Activated naive CD8-positive, alpha-beta T cell treated with anti-CD3 and anti-CD28 coated beads for 36 hours (primary cell): ENCODE measurements at places on chromosomes 16 and 17.

- no peak for DNase-seq
Observed at GRCh38 chr16:79790854-79791253, 190.3 kb upstream of the MAF start.

- no peak for DNase-seq
Observed at GRCh38 chr16:78524066-78524595, 424.7 kb downstream of the WWOX start.

DNA sequence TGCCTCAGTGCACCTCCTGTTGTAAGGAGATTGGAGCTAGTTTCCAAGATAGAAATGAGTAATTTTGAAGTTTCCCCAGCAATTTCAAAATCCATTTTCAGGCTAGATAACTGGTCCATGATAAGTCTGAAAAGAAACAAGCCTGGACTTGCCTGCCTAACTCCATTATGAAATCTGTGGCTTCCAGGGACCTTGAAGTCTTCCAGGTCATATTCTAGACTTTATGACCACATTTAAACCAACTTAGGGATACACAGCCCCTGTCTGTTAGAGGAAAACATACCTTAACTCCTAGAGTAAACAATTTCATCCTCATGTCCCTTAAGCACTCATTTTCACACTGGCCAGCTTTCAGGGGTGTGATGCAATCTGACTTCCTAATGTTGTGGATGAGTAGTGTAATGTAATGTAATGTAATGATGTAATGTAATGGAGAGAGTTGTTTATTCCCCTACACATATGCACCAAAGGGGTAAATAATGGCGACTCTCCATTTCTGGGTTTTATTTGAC lies 96.7 kb upstream of the FAM20A start:
- no peak for DNase-seq

- no peak for DNase-seq
Observed at GRCh38 chr16:20249211-20249610, 78.1 kb downstream of the GP2 start.

DNA sequence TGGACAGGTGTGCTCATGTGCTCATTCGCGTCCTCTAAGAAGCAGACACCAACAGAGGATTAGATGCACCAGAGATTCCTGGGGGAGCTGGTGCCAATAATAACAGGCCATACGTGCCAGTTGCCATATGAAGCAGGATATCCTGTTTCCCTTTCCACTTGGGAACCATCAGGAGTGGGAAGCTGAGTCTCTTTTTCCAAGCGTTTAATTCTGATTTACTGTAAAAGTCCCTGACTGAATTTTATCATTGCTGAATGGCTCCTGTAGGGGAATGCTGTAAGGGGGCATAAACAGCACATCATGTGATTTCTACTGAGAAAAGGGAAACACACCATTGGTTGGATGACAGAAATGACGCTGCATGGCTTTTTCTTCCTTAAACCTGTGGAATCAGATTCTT lies 113.3 kb downstream of the IRF8 start:
- no peak for DNase-seq

DNA sequence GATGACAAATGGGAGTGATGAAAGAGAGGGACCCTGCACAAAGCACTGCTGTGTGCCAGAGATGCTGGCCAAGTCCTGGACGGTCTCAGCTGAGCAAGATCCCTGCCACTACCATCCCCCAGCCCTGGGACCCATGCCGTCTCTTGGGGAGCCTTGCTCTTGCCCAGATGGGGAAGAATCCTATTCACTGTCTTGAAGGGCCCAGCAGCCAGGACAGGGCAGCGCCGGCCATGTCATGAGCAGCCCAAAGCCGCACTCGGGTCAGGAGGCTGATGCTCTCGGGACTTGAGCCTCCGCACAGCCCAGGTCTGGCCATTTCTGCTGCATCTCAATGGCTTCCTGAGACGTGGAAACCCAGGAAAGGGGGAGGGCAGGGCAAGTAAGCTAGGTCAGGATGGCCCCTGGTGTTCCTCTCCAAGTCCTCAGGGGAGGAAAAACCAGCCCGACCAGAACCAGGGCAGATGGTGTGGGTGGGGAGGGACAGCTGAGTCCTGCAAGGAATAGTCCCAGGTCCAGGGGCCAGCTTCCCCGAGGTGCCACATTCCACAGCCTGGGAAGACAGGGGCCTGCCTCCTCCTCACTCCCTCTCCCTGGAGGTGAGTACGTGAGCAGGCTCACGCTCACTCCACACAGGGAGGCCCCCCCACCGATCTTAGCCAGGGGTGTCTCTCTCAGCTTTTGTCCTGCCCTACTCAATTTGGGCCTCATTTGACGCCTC lies 7.8 kb upstream of the KRT19 start:
- DNase-seq, result no peak

DNA sequence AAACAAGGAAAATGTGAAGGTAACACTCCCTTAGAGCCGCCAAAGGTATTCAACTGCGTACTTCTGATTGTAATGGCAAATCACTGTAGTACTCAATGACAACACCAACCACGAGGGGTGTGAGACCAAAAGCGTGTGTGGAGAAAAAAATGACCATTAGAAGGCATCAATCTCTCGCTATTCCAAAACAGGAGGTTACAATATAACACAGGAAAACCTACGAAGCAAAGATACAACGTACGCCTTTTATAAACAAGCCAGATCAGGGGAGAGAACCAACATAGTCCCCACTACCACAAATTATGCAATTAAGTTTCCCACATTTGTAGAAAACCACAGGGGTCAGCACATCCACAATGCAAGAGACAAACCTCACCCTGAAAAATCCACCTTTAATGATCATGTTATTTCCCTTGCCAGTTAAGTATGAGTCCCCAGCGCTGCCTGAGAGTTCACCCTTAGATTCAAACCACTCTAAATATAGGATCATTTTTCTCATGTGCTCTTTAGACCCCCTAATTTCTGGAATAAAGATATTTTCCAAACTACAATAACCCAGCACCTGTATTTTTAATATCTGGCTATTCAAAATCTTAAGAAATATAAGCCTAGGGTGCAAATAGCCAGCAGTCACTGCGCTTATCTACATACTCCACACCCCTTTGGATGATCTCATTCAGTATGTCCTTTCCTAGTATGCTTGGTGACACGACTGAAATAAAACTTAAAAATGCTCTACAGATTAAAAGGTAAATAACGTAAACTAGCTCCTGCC lies 12.4 kb downstream of the TEX14 start:
- DNase-seq, result no peak

GRCh38 chr17:72392056-72393010 lies 271.5 kb downstream of the SOX9 start:
- no peak for DNase-seq

GRCh38 chr17:78694805-78695531 lies 87.1 kb downstream of the CYTH1 start:
- DNase-seq, result no peak

DNA sequence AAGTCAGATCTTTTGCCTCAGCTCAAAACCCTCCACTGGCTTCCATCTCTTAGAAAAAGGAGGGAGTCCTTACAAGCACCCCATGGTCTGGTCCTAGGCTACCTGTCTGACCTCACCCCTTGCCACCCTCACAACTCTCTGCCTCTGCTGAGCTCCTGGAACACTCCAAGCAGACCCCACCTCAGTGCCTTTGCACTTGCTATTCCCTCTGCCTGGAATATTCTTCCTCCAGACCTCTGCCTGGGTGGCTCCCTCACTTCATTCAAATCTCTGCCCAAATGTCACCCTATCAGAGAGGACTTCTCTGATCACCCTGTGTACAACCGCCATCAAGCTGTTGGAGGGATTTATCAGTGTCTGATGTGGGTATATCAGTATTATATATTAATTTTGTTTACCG lies 37.4 kb downstream of the PMFBP1 start:
- no peak for DNase-seq

DNA sequence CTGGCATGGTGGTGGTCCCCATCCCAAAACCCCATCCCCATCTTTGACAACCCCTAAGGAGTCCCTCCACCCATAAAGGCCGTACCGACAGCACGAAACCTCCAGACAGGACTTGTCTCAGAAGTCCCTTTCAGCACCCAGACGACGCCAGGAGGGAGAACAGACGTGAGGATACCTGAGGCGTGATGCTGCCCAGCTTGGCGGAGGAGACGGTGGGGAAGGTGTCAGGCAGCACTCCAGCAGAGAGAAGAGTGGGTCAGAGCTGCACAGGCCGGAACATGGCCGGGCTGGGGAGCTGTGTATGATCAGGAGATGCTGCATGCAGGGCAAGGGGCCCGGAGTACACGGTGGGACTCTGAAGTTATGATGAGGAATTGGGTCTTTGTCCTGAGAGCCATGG lies 244.2 kb downstream of the GSG1L start:
- no peak for DNase-seq

GRCh38 chr17:45320349-45320930 lies 3.6 kb upstream of the MAP3K14 start:
- no peak for DNase-seq

GRCh38 chr16:66265556-66266141 lies 100.8 kb upstream of the CDH5 start:
- no peak for DNase-seq

DNA sequence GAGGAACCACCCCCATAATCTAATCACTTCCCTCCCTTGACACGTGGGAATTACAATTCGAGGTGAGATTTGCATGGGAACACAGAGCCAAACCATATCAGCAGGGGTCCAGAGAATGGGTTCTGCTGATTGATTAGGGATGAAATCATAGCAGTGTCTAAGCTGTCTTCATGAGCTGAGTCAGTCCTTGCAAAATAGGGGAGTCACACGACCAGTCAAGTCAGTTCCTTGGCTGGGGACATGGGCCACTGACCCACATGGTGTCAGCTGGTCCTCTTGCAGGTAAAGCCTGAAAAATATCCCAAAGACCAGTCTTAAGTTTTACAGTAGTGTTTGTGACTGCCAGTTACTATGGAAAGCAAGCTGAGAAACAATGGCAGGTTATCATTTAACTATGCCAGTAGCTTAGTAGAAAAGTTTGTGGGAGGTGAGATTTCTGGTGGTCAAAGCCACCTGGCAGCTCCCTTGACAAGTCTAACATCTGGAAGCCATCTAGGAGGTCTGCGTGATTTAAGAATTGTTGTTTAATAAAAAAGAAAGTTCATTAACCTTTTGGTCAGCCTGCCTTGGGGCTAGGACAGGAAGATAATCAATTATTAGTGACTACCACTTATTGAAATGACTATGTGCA lies 15.7 kb upstream of the ATF7IP2 start:
- no peak for DNase-seq

GRCh38 chr16:2196162-2196980 lies at the start of gene CASKIN1:
TSS of gene CASKIN1 (minus strand) at chr16:2196605. CDS start at chr16:2196432, 173 bp downstream.
- DNase-seq, result no peak

DNA sequence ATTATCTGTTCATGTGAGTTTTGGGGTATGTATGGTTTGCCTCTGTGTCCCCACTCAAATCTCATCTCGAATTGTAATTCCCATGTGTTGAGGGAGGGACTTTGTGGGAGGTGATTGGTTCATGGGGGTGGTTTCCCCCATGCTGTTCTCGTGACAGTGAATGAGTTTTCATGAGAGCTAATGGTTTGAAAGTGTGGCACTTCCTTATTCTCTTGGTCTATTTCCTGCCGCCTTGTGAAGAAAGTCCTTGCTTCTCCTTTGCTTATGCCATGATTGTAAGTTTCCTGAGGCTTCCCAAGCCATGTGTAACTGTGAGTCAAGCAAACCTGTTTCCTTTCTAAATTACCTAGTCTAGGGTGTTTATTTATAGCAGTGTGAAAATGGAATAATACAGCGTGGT lies 128.1 kb upstream of the HS3ST4 start:
- no peak for DNase-seq

DNA sequence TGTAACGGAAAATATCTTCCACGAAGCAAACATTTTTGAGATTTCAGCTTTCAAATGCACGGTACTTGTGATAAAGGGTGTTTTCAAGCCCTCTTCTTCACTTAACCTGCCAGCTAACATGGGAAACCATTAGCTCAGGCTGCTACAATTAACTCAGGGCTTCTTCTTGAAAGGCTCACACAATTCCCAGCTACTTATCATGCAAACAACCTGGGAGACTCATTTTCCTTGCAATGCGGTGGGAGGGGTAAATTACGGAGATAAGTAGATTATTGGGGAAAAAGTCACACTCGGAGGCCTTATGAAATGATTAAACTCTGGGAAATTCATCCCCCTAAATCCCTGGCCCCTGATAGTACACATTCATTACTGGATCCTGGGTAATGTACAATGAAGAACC lies 266.4 kb downstream of the STX8 start:
- DNase-seq, result no peak

GRCh38 chr17:76405607-76405966 lies 21.2 kb downstream of the SPHK1 start:
- DNase-seq, result no peak

DNA sequence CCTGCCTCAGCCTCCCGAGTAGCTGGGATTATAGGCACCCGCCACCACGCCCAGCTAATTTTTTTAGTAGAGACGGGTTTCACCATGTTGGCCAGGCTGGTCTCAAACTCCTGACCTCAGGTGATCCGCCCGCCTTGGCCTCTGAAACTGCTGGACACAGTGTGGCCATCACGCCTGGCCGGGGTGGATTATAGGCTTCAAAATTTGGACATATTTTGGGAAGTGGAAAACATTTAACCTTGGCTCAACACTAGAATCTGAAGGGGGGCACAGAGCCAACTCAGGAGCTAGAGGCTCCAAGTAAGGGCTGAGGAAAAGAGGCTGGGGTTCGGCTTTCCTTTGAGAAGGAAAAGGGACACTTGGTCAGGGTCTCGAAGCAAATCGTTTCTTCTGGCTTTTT lies 2.2 kb upstream of the CDK5R1 start:
- DNase-seq, result no peak

DNA sequence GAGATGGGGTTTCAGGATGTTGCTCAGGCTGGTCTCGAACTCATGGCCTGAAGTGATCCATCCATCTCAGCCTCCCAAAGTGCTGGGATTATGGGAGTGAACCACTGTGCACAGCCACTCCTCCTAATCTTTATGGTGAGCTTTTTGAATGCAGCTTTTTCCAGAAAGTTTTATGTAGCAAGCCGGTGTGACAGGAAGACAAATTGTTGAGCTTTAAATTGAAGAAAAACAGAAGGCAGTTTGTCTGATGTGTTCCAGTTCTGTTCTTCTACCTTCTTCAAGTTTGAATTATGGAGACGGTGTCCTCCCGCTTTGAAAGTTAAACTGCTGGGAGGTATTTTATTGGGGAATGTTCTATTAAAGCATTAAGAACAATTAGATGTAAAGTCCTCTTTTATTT lies 177.1 kb downstream of the SNX29 start:
- no peak for DNase-seq

DNA sequence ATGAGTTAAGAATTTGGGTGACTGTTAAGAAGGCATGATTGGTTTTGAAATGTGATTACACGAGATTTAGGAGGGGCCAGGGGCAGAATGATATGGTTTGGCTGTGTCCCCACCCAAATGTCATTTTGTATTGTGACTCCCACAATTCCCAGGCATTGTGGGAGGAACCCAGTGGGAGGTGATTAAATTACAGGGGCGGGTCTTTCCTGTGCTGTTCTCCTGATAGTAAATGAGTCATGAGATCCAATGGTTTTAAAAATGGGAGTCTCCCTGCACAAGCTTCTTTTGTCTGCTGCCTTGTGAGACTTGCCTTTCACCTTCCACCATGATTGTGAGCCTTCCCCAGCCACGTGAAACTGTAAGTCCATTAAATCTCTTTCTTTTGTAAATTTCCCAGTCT lies 34.6 kb downstream of the TMEM100 start:
- DNase-seq, result no peak
